ENCODE measurements at places on chromosomes 4 and X. TPM values are rescaled to one million over a fixed set of nuclear protein-coding genes. Genes with fewer than 3 reads are reported as not detected.

Gene MAGED4B
- 38.0 TPM for total RNA-seq

Gene DCAF12L2
- total RNA-seq, result under 0.01 TPM

Gene NUDT10
- total RNA-seq, result 1.6 TPM

Gene ANXA10
- 25.3 TPM for total RNA-seq

Gene PASD1
- not detected for total RNA-seq

Gene PLAC8
- under 0.01 TPM for total RNA-seq

Gene RAB9B
- total RNA-seq, result 1.2 TPM

Gene FDCSP
- not detected for total RNA-seq

Gene SFRP2
- total RNA-seq, result not detected

Gene ATP2B3
- not detected for total RNA-seq

Gene ASB12
- total RNA-seq, result not detected

Gene AKAP4
- total RNA-seq, result not detected

Gene ODAPH
- total RNA-seq, result not detected

Gene ITIH6
- not detected for total RNA-seq

Gene SPIN2B
- 8.1 TPM for total RNA-seq

Gene BEND4
- 0.09 TPM for total RNA-seq

Gene DCX
- not detected for total RNA-seq

Gene GYPB
- not detected for total RNA-seq

Gene PLP1
- total RNA-seq, result 0.18 TPM

Gene SPP1
- 1.3 TPM for total RNA-seq

Gene ABLIM2
- 0.14 TPM for total RNA-seq

Gene PABPC1L2B
- total RNA-seq, result not detected

Gene ZNF330
- total RNA-seq, result 42.0 TPM

Gene WDFY3
- total RNA-seq, result 43.0 TPM

Gene MAGEA2B
- total RNA-seq, result not detected

Gene CPLX1
- total RNA-seq, result not detected

Gene AKAP14
- not detected for total RNA-seq

Gene NRK
- 2.1 TPM for total RNA-seq

Gene TACR3
- not detected for total RNA-seq

Gene SNCA
- total RNA-seq, result 43.2 TPM

Gene ZNF595
- 7.6 TPM for total RNA-seq

Gene USP51
- 1.9 TPM for total RNA-seq

Gene DGKK
- total RNA-seq, result not detected

Gene BMP3
- under 0.01 TPM for total RNA-seq

Gene OCRL
- total RNA-seq, result 16.1 TPM

Gene LPAR4
- not detected for total RNA-seq

Gene MCF2
- not detected for total RNA-seq

Gene ARMCX1
- total RNA-seq, result 49.4 TPM

Gene CPZ
- 14.5 TPM for total RNA-seq

Gene TMEM164
- 12.1 TPM for total RNA-seq

Gene POLN
- 2.3 TPM for total RNA-seq

Gene TEX13D
- not detected for total RNA-seq
